ENCODE measurements at places on chromosomes 11 and 22. TPM values are rescaled to one million over a fixed set of nuclear protein-coding genes. Genes with fewer than 3 reads are reported as not detected.

DNA sequence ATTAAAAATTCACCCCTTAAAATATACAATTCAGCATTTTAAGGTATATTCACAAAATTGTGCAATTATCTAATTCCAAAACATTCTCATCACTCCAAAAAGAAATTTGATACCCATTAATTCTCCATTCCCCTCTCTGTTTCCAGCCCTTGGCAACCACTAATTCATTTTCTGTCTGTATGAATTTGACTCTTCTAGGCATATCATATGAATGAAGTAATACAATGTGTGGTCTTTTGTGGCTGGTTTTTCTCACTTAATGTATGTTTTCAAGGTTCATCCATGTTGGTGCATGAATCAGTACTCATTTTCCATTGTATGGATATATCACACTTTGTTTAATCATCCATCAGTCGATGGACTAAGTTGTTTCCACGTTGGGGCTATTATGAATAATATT is 29.0 kb upstream of the ACCSL start:
- no peak for DNase-seq

GRCh38 chr22:23177197-23177596 is 3.1 kb upstream of the BCR start:
- no peak for DNase-seq

GRCh38 chr11:110809417-110810199 is 97.4 kb upstream of the ARHGAP20 start:
- DNase-seq, result no peak

DNA sequence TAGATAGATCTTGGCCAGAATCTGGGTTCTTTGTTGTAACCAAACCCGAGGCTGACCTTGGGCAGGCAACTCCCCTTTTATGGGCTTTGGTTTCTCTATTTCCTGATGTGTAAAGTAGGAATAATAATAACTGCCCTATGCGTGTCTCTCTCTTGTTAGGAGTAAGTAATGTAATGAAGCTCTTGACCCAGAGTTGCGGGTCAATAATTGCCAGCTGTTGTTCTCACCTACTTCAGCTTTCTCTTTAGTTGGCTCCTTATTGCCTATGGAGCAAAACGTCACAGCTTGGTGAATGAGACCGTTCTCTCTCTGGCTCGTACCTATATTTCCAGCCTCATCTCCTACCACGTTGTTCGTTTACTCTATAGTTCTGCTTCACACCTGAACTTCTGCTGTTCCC is 56.6 kb upstream of the KIRREL3 start:
- no peak for DNase-seq

The OVOL1 gene
- not detected for total RNA-seq

GRCh38 chr22:30717331-30717921 is 22.8 kb downstream of the OSBP2 start:
- DNase-seq, result peak; percentile 82

DNA sequence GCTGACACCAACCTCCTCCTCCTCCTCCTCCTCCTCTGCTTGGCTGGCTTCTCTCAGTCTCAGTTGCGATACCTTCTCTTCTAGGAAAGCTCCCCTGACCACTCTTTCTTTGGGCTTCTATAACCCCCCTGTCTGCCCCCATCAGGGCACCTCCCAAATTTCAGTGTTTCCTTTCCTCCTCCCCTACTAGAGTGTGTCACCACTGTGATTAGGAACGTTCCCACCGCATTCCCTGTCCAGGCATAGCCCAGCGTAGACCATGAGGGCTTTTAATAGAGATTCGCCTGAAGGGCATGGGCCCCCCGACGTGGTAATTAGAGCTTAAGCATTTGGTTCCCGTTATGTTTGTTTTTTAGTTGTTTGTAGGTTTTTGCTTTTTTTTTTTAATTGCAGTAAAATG is 65.5 kb downstream of the KIAA1671 start:
- no peak for DNase-seq

DNA sequence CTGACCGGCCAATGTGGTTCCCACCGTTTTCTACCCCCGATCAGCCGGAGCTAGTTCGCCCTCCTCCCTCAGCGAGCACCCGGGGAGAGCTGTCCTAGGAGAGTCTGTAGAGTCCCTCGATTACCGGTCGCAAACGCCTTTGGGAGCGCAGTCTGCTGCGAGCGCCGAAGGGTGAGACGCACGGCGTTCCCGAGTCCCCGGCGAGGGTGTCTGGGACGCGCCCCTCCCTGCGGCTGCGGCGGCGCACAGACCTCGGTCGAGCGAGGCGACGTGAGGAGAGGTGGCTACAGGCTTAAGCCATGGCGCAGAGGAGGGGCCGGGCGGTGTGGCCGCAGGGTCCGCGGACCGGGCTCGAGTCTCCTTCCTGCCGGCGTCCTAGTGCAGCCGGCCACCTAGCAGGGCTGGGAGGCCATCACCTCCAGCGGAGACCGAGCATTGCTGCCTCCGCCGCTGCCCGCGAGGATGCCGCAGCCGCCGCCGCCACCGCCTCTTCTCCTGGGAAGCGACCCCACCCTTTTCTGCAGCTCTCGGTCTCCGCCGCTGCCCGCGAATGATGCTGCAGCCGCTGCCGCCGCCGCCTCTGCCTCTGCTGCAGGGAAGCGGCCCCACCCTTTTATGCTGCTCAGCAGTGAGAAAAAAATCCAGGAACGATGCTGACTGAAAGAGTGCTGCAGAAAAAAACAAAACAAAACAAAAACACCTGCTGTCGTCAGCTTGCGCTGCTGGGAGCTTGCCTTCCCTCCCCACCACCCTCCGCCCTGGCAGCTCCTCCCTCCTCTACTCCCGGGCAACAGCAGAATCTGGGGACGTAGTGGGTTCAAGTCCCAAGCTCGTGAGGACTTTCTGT is at the start of gene MAP6:
TSS of gene MAP6 (minus strand) at position 588 of the 847 bp plus-strand sequence. CDS start 669 bp downstream, outside the sequence.
- peak; percentile 36 for DNase-seq

DNA sequence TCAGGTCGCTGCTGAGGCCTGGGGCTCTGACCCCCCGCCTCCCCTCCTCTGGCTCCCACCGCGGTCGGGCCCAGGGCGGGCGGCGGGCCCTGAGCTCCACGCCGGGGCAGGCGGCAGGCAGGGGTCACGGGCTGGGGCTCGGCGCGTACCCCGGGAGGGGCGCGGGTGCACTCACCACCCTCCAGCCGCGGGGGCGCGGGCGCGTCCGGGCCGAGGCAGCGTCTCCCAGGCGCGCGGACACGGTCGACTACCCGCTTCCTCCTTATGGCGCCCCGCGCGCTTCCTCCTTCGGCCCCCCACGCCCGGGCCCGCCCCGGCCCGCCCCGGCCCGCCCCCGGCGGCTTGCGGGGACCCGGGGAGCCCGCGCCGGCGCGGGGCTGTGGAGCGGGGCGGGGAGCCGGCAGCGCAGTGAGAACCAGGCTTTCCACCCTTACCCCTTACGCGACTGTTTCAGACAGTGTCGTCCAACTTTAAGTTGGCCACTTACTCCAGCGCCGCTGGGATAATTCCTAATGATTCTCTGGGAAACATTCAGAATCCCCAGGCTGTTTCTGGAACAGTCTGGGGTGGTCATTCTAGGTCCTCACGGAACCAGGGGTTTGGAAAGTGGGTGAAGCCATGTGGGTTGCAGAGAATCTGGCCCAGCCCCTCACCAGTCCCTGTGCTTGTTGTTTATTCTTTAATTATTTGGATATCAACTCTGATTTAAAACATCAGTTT is at the start of gene BID:
TSS of gene BID (minus strand) at position 264 of the 720 bp plus-strand sequence. CDS start 24,353 bp downstream, outside the sequence.
- DNase-seq, result peak; percentile 22

The MMP7 gene
- 1.2 TPM for total RNA-seq

The HDHD5 gene
- 32.1 TPM for total RNA-seq

The SH3BP1 gene
- total RNA-seq, result 0.86 TPM

The B4GALNT4 gene
- total RNA-seq, result 9.4 TPM

DNA sequence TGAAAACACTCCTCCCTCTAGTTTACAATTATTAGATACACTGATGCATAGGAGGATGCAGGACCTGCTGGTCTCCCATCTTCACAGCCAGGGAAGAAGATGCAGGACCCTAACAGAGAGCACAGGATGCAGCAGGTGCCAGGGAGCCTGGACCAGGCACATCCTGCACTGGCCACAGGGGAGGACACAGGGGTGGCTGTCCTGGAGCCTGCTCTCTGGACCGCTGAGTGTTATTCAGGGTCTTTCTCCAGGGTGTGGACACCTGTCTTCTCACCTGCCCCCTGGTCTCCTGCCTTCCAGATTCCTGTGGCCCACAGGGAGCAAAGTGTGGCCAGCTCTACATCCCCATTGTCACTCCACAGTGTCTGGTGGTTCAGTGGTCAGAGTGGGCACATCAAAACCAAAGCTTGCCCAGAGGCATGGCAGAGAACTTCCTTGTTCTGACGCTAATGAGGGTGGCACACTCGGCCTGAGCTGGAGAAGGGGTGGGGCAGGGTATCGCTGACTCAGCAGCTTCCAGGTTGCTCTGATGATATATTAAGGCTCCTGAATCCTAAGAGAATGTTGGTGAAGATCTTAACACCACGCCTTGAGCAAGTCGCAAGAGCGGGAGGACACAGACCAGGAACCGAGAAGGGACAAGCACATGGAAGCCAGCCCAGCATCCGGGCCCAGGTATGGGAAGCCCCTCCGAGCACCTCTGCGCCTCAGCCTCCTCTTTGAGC is at the start of gene APOBEC3A:
TSS of gene APOBEC3A (plus strand) at position 564 of the 725 bp plus-strand sequence. CDS start at position 647, 83 bp downstream.
- DNase-seq, result no peak

DNA sequence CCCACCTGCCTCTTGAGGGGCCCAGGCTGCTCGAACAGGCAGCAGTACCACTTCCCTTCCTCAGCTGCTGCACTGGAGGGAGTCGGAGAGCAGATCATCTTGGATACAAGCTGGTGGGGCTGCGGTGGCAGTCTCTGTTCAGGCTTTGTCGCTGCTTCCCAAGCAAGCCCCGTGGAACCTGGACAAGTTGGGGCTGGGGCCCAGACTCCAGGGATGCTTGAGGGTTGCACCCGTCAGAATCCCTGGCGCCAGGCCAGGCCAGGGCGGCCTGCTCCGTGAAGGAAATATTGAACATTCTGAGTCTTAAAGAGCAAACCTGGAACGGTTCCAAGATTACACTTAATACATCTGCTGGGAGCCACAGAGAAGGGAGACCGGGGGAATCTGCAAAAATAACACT is 310.1 kb upstream of the SORL1-AS1 start:
- DNase-seq, result peak; percentile 13

Data from M059J (cell line).